ENCODE measurements at places on chromosomes 7 and 10. TPM values are rescaled to one million over a fixed set of nuclear protein-coding genes. Genes with fewer than 3 reads are reported as not detected.

Gene MSMB
- not detected for polyA plus RNA-seq

DNA sequence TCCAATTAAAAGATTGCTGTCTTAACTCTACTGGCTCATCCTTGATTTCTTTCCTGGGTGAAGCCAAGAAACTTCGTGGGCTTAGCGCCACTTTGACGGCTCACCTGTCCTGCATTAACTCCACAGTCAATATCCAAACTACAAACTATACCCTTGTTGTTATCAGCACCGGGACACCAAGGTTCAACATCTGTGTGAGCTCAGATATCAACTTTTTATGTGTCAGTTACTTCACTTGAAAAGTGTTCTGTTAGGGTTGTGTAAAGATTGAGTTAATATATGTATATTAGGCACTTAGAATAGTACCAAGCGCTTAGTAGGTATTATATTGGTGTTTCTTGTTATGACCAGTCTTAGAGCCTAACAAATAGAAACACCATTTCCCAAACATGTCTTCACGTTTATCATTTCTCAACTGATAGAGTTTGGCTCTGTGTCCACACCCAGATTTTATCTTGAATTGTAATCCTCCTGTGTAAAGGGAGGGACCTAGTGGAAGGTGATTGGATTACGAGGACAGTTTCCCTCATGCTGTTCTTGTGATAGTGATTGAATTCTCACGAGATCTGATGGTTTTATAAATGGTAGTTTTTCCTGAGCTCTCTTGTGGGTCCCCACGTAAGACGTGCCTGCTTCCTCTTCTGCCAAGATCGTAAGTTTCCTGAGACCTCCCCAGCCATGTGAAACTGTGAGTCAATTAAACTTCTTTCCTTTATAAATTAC is 19.0 kb upstream of the ST8SIA6 start:
- no peak for DNase-seq

Gene LRIT1
- not detected for polyA plus RNA-seq

Gene CDNF
- 2.9 TPM for polyA plus RNA-seq

Gene SPDYE6
- 4.9 TPM for polyA plus RNA-seq

- DNase-seq, result peak; percentile 31
Observed at GRCh38 chr10:68208424-68209042, 23.4 kb downstream of the ATOH7 start.

DNA sequence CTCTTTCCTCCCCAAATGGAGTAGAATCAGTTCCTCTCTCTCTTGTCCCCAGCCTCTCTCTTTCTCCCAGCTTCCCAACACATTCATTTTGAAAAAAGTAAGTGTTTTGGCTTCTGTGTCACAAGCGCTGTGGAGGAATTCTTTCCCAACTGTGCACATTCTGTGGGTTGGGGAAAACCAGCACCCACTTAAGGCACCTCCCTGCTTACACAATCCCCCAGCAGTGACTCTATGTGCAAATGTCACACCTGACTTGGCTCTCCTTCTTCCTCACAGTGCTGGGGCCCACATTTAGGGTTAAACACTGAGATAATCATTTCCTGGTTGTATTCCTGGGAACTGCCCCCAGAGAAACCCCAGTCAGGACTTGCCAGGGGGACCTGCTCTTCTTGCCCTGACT is 358.1 kb upstream of the ZNF32 start:
- no peak for DNase-seq

GRCh38 chr10:73131913-73132686 is 21.8 kb downstream of the NUDT13 start:
- DNase-seq, result no peak

GRCh38 chr10:5265139-5265538 is 68.5 kb downstream of the AKR1C4 start:
- no peak for DNase-seq

DNA sequence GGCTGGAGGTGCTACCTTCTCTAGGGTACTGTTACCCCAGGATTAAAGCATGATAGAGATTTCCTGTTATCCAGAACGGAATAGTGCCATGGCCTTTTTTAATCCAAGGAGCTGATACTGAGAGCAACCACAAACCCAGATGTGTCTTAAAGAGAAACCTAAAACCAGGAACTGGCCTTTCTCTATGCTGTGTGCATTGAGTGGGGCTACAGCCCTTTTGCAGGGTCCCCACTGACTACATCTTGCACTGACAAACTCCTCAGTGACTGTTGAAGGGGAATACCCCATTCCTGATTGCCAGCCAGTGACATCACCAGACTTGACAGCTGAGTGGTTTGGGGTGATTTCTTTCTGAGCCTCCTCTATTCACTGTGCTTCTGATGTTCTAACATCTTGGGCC is 81.9 kb upstream of the CAPZA2 start:
- DNase-seq, result no peak

DNA sequence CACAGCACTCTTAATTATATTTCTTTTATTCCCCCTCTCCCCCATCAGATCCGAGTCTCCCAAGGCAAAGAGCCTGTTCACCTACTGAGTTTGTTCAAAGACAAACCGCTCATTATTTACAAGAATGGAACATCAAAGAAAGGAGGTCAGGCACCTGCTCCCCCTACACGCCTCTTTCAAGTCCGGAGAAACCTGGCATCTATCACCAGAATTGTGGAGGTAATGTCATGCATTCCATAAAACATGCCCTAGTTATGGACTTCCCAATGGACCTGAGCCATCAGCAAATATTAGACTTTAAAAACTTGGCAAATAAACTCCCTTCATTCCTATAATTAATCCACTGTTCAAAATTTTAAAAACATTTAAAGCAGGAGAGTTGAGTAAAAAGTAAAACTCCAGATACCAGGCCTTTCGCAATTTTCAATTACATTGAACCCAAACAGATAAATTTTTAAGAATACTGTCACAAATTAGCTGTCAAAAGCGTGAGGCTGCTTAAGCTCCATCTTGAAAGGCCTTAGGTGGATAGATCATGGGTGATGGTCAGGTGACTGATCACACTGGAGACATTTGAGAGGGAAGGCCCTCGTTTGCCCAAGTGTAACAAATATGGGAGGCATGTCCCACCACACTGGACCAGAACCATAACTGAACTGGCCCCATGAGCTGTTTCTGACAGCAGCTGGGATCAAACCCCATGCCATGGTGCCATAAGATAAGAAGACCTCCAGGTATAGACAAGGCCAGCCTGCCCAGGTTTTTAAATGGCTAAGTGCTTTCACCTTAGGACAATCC is 46.9 kb upstream of the ARL4A start:
- no peak for DNase-seq

Gene VGF
- polyA plus RNA-seq, result not detected

Gene SLC35G1
- polyA plus RNA-seq, result 6.1 TPM

GRCh38 chr7:47100148-47100816 is 481.6 kb downstream of the TNS3 start:
- DNase-seq, result peak; percentile 43

DNA sequence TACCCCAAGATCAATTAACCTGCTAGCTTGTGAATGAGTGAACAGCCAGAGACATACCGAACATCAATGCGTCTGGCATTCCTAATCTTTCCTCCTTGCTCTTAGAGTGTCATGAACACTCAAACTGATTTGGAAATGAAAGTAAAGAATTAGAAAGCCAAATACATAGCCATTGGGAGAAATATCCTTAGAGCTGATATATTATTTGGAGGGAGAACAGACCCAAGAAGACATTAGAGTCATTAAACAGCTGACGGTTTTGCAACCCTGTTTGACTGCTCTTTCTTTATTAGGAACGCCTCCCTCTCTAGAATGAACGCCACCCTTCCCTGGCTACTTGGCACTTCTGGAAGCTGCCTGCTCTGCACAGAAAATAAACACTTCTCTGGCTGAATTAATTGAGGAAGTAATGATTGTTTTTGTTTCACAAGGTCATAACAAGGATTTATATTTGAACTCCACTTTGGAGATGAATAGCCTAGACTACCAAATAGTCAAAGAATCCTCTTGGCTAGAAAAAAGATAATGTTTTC is 42.8 kb downstream of the CTTNBP2 start:
- peak; percentile 31 for DNase-seq
